ENCODE measurements at places on chromosomes 11 and 22. TPM values are rescaled to one million over a fixed set of nuclear protein-coding genes. Genes with fewer than 3 reads are reported as not detected.

The COMMD9 gene
- total RNA-seq: 58.5 TPM

The GNG3 gene
- not detected for total RNA-seq

The P2RX6 gene
- total RNA-seq: not detected

The SLC22A6 gene
- total RNA-seq: not detected

- ATAC-seq: no peak
These were observed 374.4 kb downstream of the NTM start for GRCh38 chr11:131744847-131745246.

DNA sequence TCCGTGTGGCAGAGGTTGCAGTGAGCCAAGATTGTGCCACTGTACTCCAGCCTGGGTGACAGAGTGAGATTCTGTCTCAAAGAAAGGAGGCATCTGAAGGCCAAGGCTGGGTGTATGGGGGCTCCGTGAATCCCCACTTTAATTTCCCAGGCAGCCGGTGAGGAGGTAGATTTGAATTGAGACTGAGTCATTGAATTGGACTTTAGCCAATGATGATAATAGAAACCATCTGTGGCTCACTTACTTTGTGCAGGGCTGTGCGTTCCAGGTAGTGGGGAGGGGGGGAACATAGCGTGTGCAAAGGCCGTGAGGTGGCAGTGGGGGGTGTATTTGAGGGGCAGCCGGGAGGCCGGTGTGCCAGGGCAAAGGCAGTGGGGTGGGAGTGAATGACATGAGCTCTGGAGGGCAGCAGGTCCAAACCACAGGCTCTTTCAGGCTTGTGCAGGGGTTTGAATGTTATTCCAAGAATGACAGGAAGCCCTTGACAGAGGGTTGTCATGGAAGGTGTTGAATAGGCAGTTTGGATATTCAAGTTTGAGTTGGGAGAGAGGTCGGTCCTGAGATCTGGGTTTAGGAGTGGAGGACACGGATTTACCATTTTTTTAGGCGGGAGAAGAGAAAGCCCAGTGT lies 6.1 kb downstream of the ARHGAP8 start:
- ATAC-seq: no peak

- ATAC-seq: no peak
These were observed 20.0 kb downstream of the CD6 start for GRCh38 chr11:60991457-60991856.

GRCh38 chr22:37183432-37184379 lies 4.3 kb downstream of the C1QTNF6 start:
- ATAC-seq: peak; percentile 21

DNA sequence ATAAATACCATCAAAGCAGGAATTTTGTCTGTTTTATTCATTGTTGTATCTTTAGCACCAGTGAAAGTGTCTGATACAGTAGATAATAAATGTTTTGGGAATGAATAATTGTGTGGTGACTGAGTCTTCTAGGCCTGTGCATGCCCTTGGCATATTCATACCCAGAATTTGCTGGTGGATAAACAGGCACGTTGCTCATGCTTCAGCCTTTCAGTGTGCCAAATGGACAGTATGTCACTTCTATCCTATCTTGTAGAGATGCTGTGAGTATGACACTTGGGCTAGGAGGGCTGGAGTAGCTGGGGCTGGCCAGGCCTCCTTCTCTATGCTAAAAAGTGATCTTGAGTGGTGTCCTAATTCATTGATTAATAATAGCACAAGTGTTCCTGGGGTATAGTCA lies 287.3 kb upstream of the DDI1 start:
- ATAC-seq: no peak

GRCh38 chr11:13465909-13466371 lies 2.9 kb upstream of the BTBD10 start:
- ATAC-seq: no peak

DNA sequence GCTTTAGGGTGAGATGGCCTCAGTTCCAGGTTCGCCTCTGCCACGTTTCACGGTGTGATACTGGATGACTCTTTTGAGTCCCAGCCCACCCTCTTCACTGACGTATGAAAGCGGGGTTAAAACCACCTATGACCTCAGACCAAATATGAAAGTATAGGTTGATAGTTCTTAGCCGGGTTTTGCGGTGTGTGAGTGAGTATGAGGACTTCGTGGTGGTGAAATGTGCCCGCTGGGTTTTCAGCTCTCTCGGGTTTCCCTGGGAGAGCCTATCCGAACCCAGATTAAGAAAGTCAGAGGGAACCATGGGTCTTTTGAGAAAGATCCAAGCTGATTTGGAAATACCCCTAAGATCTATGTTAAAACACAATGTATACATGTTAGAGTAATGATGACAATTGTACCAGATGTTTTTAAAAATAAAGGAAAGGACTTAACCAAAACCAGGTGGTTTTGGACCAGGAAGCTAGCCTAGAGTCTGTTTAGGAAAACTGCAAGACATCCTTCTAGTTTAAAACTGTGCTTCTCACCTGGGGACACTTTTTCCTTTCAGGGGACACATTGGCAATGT lies 25.8 kb upstream of the ST3GAL4 start:
- peak; percentile 73 for ATAC-seq

DNA sequence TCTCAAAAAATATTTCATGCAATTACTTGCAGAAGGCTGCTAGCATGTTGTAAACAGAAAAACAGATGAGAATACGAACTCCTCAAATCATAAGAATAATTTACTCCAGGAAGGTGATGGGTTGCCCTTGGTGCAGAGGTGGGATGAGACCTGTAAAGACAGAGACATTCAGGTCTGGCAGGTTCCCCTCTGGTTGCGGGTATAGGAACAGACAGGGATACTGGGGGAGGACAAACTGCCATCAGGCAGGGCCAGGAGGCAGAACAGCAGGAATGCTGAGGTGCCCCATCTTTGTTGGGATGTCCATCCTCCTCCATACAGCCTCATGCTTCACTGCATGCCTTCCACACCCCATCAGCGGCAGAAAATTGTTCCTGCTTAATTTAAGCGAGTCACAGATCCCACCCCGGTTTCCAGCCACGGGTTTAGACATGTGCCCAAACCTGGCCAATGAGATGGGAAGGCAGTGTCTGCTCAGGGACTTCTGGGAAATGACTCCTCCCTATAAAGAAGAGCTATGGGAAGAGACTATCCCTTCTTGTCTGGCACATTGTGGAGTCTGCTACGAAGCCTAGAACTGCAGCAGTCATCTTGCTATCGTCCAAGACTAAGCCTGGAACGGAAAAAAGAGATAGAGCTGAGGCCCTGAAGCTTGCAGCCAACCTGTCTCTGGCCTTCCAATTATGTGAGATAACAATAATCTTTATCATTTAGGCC lies 23.1 kb upstream of the IRAG1 start:
- no peak for ATAC-seq

- no peak for ATAC-seq
These were observed 27.8 kb downstream of the YWHAH start for GRCh38 chr22:31972180-31972579.

DNA sequence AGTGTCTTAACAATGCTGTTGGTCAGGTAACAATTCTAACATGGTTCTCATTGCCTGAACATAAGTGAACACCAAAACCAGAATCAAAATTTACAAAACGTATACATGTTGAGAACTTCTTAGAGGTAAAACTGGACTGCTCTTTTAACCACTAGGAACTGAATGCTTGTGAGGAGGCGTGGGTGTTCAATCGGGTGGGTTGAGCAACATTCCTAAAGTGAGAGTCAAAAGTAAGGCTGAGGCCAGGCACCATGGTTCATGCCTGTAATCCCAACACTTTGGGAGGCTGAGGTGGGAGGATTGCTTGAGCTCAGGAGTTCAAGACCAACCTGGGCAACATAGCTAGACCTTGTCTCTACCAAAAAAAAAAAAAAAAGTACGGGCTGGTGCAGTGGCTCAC lies 11.5 kb downstream of the PPME1 start:
- no peak for ATAC-seq

GRCh38 chr11:128206461-128206860 lies 380.9 kb downstream of the ETS1 start:
- no peak for ATAC-seq

- ATAC-seq: peak; percentile 75
These were observed 12.1 kb downstream of the PLAAT5 start for GRCh38 chr11:63478896-63479295.

DNA sequence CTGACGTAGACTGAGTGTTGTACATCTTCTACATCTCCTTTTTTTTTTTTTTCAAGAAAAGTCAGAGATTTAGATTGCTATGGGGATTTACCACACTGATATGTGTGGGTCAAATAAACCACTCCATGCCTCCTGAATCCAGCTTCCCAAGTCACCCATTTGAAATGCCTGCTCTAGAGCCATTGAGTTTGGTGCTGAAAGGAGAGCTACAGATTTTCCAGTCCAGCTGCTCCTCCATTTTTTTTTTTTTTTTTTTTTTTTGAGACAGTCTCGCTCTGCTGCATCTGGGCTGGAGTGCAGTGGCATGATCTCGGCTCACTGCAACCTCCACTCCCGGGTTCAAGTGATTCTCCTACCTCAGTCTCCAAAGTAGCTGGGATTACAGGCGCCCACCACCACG lies 115.2 kb upstream of the TIMP3 start:
- ATAC-seq: no peak

Measured in activated T-helper 17 cell treated with anti-CD3 and anti-CD28 coated beads, Interleukin-2, amount 50 U/mL, for 72 hours (primary cell).